Anterior cingulate cortex (tissue), 58 donors: ENCODE measurements at places on chromosomes 5 and 9.

DNA sequence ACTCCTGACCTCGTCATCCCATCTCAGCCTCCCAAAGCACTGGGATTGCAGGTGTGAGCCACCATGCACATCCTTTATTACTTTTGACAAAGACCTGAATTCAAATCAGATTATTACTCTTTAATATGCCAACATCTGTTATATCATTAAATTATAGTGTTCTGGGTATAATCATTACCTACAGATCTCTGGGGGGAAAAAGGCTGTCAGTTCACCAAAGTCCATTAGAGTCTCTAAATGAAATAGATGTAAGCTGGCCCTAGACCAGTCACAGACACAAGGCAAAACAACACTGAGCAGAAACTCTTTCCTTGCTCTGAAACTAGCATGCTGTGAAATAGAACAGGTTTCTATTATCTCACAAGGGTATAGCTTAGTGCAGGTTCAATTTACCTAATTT, 21.6 kb upstream of the TRIO start:
- no peak for DNase-seq

DNA sequence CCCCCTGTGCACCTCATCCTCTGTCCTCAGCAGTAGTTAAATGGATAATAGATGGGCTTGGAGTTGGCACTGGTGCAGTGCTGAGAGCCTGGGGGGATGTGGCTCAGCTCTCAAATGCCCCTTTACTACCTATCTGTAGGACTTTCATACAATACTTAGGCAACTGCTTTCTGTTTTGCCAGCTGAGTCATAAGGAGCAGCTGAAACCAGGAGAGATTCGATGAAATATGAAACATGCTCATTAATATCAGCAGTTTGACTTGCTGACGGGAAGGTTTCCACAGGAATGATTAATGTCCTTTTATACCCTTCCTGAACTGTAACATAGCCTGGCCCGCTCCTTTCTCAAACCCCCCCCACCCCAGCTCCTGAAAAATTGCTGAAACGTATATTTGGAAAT, 142.6 kb downstream of the SAXO1 start:
- no peak for DNase-seq

DNA sequence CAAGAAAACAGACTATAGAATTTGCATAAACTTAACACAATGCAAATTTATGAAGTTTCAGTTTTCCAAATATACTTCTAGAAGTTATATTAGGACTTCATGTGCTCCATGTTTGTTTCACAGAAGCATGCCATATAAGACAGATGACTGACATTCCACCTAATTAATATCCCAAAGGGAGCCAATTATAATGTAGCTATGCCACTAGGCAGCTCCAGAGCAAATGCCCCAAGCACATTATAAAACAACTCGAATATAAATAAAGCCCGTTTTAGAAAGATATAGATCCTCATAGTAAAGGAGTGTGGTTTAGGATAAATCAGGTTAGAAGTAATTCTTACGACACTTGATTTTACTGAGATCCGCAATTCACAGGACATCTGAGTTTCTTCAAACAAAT, 8.9 kb downstream of the DROSHA start:
- DNase-seq: no peak

GRCh38 chr5:148457183-148457620, 73.4 kb downstream of the FBXO38 start:
- no peak for DNase-seq

- DNase-seq: no peak
Measured at GRCh38 chr9:133102190-133103021, 18.6 kb downstream of the RALGDS start.

DNA sequence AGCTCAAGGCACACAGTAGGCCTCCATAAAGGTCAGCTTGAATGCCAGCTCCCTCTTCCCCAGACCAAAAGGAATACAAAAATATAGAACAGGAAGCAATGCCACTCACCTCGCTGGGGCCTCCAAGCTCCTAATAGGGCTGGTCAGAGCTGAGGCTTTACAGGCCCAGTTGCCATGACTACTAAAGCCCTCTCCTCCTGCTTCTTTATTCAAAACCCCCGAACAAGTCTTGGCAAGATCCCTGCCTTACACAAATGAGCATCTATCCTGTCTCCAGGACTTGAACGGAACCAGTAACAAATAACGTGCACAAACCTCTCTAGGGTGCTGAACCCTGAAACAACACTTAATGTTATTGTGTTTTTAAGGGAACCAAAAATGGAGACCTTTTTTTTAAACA, 136.3 kb downstream of the SIL1 start:
- DNase-seq: no peak

GRCh38 chr5:18114151-18114757, 480.0 kb downstream of the TAF11L14 start:
- DNase-seq: no peak

DNA sequence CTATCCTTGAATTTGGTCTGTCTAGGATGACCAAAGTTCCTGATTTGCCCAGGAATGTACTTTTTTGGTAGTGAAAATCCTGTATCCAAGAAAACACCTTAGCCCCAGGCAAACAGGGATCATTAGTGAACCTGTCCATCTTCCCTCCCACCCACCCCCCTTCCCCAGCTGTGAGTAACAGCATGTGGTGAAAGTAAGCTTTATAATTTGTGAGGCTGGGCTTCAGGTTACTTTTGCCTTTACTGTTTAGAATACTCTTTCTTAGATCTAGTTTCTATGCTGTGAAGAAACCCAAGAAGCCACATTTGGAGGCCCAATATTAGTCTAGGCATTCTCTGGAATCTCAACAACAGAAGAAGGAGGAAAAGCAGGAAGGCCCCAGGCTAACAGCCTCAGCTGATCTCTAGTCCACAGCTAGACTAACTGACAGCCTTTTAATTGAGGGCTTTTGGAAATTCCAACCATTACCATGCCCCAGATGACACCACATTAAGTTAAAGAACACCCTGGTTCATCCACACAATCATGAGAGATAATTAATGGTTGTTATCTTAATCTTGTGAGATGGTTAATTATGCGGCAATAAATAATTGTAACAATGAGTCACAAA, 703.0 kb upstream of the NUDT12 start:
- no peak for DNase-seq

DNA sequence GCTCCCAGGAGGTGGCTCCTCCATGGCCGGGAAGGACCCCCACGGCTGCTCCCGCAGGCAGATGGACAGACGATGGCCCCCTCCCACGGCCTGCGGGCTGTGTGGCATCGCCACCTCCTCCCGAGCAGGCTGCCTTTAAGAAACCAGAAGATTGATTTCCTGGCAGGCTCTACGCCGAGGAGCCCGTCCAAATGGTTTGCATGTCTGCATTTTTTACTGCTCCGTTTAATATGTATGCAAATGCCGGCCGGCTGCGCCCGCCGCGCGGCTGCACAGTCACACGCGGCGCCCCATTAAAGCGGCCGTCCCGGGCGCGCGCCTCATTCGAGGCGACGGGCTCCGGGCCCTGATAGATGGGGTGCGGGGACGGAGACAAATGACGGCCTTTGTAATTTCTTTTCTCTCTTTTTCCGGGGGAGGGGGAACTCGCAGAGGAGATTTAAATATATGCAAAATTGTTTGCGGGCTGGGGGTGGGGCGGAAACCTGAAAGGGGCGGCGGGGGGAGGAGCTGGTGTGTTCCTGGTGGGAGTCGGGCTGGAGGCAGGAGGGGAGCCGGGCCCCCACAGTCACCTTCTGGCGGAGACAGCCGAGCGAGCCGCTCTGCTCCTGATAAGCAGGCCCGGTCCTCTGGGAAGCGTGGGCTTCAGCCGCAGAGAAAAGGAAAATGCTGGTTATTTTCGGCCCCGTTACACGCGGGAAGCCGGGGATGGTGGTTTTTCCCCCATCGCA, 158.7 kb upstream of the IER5L start:
- no peak for DNase-seq

DNA sequence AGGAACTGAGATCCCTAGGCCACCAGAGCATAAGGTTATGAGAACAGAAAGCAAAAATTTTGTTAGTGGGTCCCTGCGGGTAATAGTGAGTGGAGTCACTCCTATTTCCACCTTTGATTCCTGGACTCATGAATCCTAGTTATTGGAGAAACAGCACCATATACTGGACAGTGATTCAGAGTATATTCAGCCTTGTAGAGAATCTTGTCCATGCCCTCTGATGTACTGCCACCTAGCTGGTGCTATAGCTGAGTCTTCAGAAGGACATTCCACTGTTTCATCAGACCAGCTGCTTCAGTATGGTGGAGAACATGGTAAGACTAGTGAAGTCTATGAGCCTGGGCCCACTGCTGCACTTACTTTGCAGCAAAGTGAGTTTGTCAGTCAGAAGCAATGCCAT, 25.0 kb upstream of the ITGA2 start:
- no peak for DNase-seq

GRCh38 chr9:126270556-126270955, 56.1 kb upstream of the MVB12B start:
- no peak for DNase-seq

- DNase-seq: no peak
Measured at GRCh38 chr5:131194725-131195124, 24.0 kb downstream of the LYRM7 start.

- no peak for DNase-seq
Measured at GRCh38 chr9:93585259-93585658, 8.9 kb downstream of the PHF2 start.

DNA sequence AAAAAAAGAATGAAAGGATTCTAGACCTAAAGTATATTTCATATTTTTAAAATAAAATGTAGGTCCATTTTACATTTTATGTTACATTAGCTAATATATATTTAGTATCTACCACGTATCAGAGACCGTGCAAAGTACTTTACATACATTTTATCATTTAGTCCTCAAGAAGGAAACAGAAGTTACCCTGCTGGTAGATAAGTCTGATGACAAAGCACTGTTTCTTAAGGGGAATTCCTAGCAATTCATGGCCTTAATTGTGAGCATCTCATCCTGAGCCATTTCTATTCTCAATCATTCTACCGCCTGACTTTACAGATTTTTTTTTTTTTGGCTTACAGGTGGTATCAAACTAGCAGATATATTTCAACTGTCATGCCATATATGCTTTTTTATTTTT, 367.7 kb downstream of the PRELID2 start:
- DNase-seq: no peak

- no peak for DNase-seq
Measured at GRCh38 chr5:101673120-101673519, 623.0 kb downstream of the SLCO4C1 start.

DNA sequence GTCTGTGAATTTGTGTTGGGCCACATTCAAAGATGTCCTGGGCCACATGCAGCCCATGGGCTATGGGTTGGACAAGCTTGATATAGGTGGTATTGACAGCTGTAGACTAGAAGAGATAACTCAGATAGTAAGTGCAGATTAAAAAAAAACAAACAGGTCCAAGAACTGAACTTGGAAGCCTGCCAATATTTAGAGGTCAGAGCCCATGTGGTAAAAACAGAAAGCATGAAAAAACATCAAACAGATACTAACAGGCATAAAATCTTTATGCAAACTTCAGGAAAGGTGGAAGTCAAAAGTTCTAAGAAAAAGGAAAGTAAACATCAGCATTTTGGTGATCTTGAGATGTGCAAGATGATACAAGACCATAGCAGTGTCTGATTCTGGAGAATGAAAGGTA, 155.1 kb upstream of the NR4A3 start:
- DNase-seq: no peak

- DNase-seq: no peak
Measured at GRCh38 chr9:35940458-35941407, 17.2 kb downstream of the OR2S2 start.

DNA sequence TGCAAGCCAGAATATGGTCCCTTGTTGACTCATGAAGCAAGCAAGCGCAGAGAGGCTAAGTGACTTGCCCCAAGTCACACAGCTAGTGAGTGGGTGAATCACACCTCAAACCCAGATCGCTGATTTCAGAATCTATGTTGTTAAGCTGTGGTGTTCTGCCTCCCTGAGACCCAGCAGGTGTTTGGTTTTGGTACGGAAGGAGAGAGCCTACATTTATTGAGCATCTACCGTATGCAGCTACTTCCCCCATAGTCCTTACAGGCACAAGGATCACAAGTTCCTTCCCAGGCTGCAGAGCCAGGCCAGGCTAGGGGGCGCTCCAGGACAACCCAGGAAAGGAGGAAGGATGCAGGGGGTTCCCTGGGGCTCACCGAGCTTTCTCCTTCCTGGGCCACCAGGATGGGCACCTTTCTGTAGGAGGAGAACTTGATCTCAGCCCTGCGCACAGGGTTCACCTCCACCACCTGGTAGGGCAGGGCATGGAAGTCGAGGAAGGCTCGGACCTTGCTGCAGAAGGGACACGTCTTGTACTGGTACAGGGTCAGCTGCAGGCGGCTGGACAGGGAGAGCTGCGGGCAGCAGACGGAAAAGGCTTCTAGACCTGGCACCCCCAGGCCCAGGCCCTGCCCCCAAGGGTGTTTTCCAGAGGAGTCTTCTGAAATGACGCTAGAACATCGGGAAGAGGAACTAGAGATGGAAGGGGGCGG, 2.5 kb downstream of the PTGES2 start:
- DNase-seq: no peak

DNA sequence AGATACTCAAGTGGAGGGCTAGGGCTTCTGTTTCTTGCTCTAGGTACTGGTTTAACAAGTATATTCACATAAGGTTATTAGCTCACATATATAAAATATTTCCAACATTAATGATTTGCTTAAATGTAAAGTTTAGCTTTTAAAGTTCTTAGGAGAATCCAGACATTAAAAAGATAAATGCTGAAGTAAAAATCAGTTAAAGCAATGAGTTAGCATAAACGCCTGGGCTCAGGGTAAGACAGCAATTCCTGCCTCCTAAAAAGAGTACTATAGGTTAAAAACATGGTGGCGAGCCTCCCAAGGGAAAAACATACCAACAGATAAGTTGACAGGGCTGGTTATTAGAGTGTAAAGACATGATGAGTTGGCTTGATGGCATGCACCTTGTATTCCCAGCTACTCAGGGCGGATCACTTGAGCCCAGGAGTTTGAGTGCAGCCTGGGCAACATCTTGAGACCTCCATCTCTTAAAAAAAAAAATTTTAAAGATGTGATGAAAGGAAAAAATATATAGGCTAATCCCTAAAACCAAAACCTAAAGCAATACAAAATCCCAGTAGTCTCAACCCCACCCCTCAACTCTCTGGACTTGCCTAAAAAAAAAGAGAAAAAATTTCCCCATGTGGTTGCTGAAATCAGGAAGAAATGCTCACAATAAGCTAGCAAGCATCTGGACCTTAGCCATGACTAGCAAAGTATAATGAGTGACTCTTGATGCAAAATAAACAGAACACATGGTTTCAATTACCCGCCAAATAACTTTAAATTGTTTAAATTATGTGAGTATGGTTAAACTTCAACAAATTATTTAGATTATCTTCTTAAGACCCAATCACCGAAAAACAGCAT, 3.6 kb downstream of the GOLPH3 start:
- DNase-seq: no peak

DNA sequence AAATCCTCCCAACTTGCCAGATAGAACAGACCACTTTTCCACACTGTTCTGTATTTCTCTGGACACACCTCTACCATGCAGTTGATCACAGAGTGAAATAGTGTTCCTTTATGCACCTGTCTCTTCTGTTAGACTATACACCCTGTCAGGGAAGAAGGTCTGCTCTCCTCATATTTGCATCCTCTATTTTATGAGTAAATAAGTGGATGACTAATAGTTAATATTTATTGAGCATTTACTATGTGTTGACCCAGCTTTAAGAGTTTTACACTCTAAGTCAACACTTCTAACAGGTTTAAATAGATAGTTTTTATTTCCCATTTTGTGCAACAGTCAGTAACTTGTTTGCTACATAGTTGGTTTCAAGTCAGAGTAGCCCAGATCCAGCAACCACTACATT, 452.8 kb upstream of the MPDZ start:
- no peak for DNase-seq

GRCh38 chr9:27528076-27528885, 1.3 kb downstream of the MOB3B start:
- DNase-seq: peak; percentile 54

- no peak for DNase-seq
Measured at GRCh38 chr5:22560147-22560546, 293.0 kb downstream of the CDH12 start.
